ENCODE measurements at places on chromosomes 16 and 17.
A peak's percentile ranks its signal among the peaks of the same experiment; 100 is the strongest.

DNA sequence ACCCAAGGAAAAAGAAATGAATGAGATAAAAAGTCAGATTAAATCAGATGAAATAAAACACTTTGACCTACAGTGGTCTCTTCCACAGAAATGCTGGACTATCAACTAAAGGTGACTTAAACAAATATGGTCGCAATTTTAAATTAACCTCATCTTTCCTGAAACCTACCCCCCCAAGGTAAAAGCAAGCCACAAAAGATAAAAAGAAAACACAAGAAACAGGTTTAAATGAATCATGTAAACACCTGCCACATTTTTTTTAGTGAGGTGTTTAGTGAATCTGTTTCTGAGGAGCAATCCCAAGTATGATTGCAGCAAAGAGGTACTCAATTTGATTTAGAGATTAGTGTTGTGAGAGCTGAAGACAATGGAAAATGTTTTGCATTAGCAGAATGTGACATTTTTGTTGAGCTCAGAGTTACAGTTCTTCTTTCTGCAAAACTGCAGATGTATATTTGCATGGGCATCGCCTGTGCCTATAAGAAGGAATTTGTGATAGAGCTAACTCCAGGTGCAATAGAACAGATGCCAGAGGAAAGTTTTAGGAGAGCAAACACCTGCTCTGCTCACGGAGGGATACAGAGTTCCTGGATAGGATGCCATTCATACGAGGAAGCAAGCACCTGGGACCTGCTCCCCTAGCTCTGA lies 3.4 kb upstream of the MMD start:
- peak; percentile 62 for DNase-seq

GRCh38 chr17:17725752-17726457 lies 44.6 kb downstream of the RAI1 start:
- no peak for DNase-seq

GRCh38 chr16:30040221-30040620 lies 9.2 kb upstream of the TLCD3B start:
- DNase-seq: no peak

DNA sequence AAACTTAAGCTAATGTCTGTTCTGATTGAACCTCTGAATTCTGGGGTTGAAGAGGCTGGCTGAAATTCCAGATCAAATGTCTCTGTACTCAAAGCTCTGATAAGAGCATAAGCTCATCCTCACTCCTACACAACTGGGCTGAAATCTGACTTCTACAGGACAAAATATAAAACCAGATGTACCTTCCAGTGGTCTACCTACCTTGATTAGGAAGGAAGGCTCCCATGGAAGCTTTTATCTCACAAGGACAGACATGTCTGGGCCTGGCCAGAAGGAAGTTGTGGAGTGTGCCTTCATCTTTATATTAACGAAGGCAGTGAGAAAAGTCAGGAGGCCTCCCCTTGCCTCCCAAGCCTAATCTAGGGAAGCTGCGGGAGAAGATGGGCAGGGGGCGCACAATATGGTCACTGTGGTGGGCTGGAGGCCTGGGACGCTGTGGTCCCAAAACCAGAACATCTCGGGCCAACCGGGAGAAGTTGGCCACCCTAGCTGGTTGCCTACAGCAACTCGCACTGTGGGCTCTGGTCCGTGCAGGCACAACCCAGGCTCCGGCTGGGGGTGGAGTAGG lies 55.6 kb upstream of the LRRC37A3 start:
- DNase-seq: no peak

GRCh38 chr16:1818204-1818872 lies 8.3 kb downstream of the HAGH start:
- no peak for DNase-seq

DNA sequence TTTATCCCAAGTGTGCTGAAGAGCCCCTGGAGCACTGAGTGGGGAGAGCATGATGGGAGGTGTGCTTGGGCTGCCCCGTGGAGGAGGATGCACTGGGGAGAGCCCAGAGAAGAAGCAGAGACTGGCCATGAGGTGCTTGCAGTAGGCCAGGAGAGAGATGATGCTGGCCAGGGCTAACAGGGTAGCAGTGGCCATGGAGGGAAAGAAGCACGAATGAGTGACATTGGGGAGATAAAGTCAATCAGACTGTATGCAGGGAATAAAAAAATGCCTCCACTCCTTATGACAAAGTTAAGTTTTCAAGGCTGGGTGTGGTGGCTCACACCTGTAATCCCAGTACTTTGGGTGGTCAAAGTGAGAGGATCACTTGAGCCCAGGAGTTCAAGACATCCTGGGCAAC lies 5.4 kb upstream of the TMEM220 start:
- DNase-seq: no peak

GRCh38 chr16:81539009-81539758 lies 94.6 kb downstream of the CMIP start:
- no peak for DNase-seq

DNA sequence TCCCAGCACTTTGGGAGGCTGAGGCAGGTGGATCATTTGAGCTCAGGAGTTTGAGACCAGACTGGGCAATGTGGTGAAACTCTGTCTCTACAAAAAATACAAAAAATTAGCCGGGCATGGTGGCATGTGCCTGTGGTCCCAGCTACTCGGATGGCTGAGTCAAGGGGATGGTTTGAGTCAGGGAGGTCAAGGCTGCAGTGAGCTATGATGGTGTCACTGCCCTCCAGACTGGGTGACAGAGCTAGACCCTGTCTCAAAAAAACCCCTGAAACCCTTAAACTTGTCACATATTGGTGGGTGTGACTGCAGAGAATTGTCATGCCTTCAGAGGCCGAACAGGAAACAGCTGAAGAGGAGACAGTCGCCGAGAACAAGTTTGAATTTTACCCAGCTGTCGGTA lies 13.4 kb downstream of the RPTOR start:
- no peak for DNase-seq

GRCh38 chr17:74117087-74117698 lies 86.3 kb upstream of the RPL38 start:
- DNase-seq: no peak

- DNase-seq: no peak
These were observed 13.9 kb upstream of the FZD2 start for GRCh38 chr17:44543213-44543904.

DNA sequence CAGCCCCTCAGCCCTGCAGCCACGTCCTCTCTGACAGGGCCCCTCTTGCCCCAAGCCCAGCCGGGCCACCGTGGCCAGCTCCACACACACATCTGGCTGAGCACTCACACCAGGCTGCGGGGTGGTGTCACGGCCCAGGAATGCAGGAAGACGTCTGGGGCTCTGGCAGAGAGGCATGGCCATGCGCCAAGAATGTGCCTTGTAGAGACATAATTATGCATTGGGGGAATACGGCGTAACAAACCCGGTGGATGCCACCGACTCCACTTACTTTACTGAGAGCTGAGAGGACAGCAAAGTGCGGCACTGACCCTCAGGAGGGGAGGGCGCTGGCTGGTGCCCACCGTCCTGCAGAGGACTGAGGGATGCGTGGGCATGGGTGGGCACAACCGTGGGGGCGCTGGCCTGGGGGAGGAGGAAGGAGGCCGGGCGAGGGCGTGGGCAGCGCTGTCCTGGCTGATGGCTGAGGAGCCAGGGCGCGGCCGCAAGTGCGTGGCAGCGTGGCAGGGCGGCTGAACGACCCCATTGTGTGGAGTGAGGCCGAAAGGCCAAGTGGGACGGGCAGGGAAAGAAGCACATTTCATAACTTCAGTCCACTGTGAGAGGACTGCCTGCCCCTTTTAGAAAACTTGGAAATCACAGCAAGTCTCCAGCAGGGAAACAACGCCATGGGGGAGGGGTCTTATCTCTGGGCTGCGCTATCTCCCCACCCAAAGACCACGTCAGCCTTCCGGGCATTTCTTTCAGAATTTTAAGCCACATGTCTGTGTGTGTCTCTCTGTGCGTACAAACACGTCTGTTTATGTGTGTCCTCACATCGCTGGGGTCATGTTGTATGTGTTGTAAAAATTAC lies 30.6 kb downstream of the METRNL start:
- no peak for DNase-seq

DNA sequence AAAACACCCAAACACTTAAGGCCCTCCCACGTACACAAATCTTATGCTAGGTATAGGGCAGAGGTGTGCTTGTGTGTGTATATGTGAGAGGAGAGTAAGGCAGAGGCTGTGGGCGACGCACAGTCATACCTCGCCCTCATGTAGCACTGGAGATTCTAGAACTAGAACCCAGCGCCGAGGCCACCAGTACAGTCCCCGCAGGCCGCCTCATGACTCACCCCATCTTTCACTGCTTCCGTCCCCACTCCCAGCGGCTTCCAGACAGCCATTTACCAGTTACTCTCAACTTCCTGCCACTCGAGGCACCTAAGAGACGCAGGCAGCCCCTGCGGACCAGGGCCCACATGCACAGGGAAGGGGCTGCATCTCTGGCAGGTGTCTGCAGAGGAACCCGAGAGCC lies 23.2 kb upstream of the CYTH1 start:
- no peak for DNase-seq

DNA sequence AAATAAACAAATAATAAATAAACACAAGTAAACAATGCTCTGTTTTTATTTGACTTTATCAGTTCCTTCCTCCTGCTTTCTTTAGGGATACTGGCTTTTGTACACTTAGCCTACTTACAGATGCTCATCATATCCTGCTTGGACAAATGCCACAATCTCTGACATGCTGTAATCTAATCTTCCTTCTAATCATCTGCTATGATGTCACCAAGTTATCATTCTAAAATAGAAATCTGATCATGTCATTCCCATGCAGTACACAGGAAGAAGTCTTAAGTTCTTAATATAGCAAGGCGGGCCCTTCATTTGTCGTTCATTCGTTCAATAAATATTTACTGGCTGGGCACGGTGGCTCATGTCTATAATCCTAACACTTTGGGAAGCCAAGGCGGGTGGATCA lies 9.1 kb upstream of the UBB start:
- no peak for DNase-seq

GRCh38 chr17:43900183-43900857 lies 7.0 kb downstream of the MPP2 start:
- DNase-seq: peak; percentile 96

- DNase-seq: no peak
These were observed 50.8 kb downstream of the SDK2 start for GRCh38 chr17:73593249-73593965.

DNA sequence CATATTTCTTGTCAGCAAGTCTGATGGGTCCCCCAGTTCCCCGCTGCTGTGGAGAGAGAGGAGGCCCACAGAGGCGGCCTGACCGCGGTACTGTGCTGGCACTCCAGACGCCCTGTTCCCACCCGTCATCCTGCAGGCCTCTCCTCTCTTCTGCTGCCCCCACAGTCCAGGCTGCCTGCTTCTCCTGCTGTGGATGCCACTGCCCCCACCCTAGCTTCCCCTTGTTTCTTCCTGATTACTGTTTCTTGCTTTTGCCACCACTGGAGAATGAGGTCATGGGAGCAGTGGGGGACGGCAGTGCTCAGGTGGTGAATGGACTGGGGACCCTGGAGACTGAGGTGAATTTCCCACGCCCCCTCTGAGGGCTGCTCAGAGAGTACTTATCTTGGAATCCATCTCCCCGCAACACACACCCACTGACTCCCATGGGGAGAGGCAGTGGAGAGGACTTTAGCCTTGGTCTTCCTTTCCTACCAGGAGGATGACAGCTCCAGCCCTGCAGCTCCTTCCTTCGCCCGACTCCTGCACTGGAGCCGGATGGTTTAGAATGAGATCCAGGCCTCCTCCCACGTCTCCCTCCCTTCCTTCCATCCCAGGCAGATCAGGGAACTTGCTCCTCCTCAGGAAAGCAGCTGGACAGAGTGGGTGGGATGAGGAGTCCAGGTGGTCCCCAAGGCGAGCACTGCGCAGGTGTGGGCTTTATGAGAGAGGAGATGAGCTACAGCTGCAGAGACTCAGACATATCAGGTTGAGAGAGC lies 60.4 kb downstream of the PLXDC1 start:
- DNase-seq: no peak

- no peak for DNase-seq
These were observed 12.1 kb downstream of the ABCA9 start for GRCh38 chr17:69048634-69049033.

DNA sequence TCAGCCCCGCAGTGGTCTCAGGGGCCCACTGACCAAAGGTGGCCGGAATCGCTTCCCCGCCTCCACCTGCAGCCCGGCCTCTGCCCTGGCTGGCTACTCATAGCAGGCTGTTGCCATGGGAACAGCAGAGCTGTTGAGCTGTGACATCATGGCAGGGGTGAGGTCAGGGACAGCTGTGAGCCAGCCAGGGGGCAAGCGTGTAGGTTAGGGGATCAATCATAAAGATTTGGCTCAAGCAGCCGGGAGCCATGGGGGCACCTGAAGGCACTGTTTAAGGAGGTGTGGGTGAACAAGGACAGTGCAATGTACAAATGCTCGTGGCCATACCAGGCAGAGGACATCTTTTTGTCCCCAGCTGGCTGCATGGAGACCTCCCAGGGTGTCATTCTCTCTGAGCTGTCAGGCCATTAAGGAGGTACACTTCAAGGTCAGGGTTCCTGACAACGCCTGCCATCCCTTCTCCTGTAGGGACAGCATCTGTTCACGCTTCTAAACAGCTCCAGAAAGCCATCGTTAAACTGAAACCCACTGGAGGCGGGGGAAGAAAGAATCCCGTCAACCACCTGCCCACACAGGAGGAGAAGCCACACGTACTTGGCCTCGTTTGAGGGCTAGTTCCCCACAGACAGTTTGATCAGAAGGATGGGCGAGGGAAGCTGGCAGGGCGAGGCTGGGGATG lies at the start of gene CEP295NL:
Gene CEP295NL, minus strand, starts transcription at position 101 of the 679 bp plus-strand sequence. CDS start 1,373 bp downstream, outside the sequence.
- no peak for DNase-seq

- DNase-seq: no peak
These were observed 1.4 kb downstream of the APRT start for GRCh38 chr16:88810166-88810911.

- no peak for DNase-seq
These were observed 208.3 kb upstream of the WSCD1 start for GRCh38 chr17:5861854-5862253.

DNA sequence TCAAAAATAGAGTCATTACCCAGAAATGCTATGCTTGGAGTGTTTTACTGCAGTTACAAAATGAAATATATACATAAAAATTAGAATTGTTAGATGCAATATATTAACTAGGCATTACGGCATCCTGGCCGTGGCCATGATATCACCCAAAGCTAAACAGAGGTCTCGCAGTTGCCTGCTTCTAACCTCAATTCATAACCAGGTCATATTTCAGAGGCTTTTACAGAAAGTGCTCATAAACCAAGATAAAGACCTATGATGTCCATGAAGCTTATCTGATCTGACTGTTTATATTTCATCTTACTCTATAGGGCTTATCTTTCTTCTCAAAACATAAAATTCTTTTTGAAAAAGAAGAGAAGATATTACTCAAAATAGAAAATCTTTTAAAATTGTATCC lies 664.5 kb upstream of the SALL1 start:
- DNase-seq: no peak

GRCh38 chr17:57631871-57632270 lies 113.2 kb downstream of the CCDC182 start:
- DNase-seq: no peak

- no peak for DNase-seq
These were observed 24.0 kb downstream of the USP31 start for GRCh38 chr16:23125277-23125676.

Data from germinal center (tissue), 1 donor.